ENCODE measurements at places on chromosomes 7 and 10. TPM values are rescaled to one million over a fixed set of nuclear protein-coding genes. Genes with fewer than 3 reads are reported as not detected.

ANKRD22 gene
- 0.37 TPM for total RNA-seq

RBP4 gene
- total RNA-seq = not detected

PSD gene
- 11.2 TPM for total RNA-seq

NRP1 gene
- total RNA-seq = 0.44 TPM

ACSL5 gene
- 32.0 TPM for total RNA-seq

COG5 gene
- 34.1 TPM for total RNA-seq

BMPER gene
- total RNA-seq = not detected

TAS2R3 gene
- 0.69 TPM for total RNA-seq

CTAGE4 gene
- total RNA-seq = 1.4 TPM

DNA sequence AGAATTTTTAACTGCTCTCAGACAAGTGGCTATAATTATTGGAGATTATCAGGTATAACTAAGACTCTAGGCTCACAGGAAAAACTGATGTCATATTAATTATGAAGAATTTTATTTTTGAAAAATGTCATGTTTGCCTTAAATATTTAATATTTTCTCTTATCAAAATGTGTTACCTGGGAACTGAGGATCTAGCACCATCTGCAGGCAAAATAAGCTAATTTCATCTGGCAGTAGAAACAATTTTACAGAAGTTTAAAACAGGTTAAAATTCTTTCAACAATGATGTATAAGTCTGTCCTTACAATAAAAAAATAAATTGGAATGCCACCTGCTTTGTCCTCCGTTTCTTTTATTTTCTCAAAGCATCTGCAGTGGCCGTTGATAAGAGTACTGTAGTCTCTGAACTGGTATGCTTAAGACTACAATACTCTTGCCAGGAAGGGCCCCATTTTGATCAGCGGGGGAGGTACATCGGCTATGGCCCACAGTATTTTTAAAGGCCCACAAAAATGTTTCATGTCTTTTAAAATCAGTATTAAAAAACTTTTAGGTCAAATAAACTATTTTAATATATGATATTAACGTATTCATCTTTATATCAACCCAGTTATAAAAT lies 81.3 kb downstream of the VWDE start:
- H3K4me3 ChIP-seq = no peak overlapping the region
- H3K27ac ChIP-seq = no peak overlapping the region
- peak; percentile 7 for DNase-seq
- H3K36me3 ChIP-seq = no peaks in the 10 kb centered on the region
- no peaks in the 10 kb centered on the region for H3K4me1 ChIP-seq
- no peaks in the 10 kb centered on the region for H3K27me3 ChIP-seq

GRCh38 chr10:6002809-6003510 lies 25.6 kb upstream of the IL15RA start:
- H3K4me1 ChIP-seq = peaks cover 25% of the 10 kb centered on the region
- no peak overlapping the region for H3K4me3 ChIP-seq
- H3K27me3 ChIP-seq = peaks cover 5% of the 10 kb centered on the region
- peak; percentile 30 for DNase-seq
- H3K27ac ChIP-seq = peak overlapping the region; percentile 26

GRCh38 chr7:121744877-121745276 lies 128.1 kb upstream of the PTPRZ1 start:
- DNase-seq = no peak
- H3K4me3 ChIP-seq = no peak overlapping the region
- no peaks in the 10 kb centered on the region for H3K4me1 ChIP-seq
- H3K27ac ChIP-seq = no peak overlapping the region

DNA sequence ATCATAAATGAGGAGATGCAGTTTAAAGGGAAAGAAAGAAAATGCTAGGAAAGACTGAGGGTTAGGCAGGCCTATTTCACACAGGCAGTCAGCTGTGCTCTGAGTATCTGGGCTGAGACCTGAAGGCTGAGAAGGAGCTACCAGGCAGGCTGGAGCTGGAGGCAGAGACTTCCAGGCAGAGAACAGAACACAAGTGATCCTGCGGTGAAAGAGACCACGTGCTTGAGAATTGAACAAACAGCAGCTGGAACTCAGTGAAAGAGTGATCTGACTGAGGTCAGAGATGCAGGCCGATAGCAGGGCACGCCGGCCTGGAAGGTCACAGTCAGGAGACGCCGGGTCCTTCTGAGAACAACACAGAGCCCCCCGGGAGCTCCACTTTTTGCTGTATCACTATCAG lies 147.8 kb downstream of the ADAM12 start:
- no peaks in the 10 kb centered on the region for H3K36me3 ChIP-seq
- H3K27me3 ChIP-seq = no peaks in the 10 kb centered on the region
- H3K4me1 ChIP-seq = no peaks in the 10 kb centered on the region
- no peak for DNase-seq

- no peak overlapping the region for H3K4me3 ChIP-seq
- no peaks in the 10 kb centered on the region for H3K4me1 ChIP-seq
- no peak for DNase-seq
- no peaks in the 10 kb centered on the region for H3K27me3 ChIP-seq
These were observed 489.2 kb upstream of the KCND2 start for GRCh38 chr7:119783799-119784198.

GRCh38 chr7:157738066-157738460 lies 401.3 kb downstream of the DNAJB6 start:
- no peak overlapping the region for H3K4me3 ChIP-seq
- H3K27ac ChIP-seq = no peak overlapping the region
- peaks cover 4% of the 10 kb centered on the region for H3K27me3 ChIP-seq
- no peaks in the 10 kb centered on the region for H3K4me1 ChIP-seq

DNA sequence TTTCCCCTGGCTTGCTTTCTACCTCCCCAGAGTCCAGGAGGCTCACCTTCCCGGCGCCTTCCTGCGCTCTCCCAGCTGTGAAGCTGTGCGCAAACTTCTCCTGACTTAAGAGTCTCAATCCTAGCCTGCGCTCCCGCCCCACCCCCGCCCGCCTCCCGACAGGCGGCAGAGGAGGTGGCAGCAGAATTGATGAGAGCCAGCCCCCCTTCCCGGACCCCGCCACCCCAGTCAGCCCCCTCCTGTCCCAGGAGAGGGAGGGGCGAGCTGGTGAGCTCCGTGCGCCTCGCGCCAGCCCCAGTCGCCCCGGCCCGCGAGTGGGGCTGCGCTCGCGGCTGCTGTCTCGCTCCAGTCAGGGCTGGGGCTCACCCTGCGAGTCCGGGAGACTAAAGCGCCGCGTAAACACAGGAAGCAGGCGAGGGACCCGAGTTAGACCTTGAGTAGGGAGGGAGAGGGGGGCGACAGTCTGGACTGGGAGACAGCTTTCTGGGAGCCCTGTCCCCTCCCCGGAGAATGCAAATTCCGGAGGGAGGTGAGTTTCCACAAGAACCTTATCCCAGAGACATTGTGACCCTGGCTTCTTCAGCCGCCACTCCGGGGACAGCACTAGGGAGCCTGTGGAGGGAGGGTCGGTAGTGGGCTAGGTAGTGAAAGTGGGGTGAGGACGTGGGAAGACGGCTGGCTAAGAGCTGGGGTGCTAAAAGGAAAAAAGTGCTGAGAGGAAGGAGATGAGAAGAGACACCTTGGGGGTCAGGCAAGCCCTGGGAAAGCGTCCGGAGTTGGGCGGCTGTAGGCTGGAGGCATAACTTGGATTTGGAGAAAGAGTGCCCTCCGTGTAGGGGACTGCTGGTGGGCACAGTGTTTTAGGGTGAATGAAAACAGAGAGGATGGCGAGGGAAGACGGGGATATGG lies at the start of gene CALCR:
CALCR (minus strand) TSS at position 79 of the 909 bp plus-strand sequence. CDS start 87,743 bp downstream, outside the sequence.
- H3K4me3 ChIP-seq = no peak within 1 kb of the TSS
- H3K36me3 ChIP-seq = no peaks in the 10 kb centered on the region
- no peak within 1 kb of the TSS for H3K27ac ChIP-seq
- H3K4me1 ChIP-seq = no peaks in the 10 kb centered on the region
- H3K27me3 ChIP-seq = peaks cover 26% of the 10 kb centered on the region

DNA sequence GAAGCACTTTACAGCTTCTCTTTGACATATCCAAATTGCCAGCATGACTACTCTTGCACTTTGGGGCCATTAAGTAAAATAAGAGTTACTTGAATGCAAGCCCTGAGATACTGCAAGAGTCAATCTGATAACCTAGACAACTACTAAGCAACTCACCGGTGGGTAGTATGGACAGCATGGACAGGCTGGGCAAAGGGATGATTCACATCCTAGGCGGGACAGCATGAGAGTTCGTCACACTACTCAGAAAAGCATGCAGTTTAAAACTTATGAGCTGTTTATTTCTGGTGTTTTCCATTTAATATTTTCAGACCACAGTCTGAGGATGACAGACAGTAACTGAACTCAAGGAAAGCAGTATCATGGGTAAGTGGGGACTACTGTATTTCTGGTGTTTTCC lies 84.0 kb downstream of the ORC5 start:
- H3K36me3 ChIP-seq = peaks cover 35% of the 10 kb centered on the region
- no peaks in the 10 kb centered on the region for H3K27me3 ChIP-seq
- H3K4me1 ChIP-seq = no peaks in the 10 kb centered on the region

DNA sequence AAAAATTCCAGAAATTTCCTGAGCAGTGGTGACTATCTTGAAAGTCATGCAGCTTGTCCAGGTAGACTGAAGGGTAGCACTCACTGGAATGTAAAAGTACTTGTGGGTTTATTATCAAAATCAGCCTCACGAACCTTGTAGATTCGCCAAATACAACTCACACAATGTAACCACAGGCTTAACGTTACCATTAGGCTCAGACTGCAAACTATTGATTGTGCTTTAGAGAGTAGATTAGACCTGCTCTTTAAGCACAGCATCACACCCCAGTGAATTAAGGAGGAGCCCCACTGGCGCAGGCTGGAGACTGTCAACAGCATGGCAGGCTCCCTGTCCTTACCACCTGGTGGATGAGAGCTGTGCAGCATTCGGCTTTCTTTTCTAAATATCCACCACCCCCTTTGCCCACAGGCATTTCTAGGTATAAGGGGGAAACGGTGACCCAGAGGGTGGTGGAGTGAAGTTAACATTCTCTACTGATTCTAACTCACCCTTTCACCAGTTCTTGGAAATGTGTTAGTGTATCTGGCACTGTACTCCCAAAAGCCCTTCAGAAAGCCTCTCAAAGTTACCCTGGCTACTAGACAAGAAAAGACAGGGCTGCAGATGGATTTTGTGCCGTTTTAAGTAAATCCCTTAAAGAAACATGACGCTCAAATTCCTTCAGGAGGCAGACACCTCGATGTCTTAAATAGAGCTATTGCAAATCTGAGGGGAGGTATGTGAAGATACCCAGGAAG lies 56.6 kb downstream of the GSDME start:
- H3K27ac ChIP-seq = no peak overlapping the region
- no peak for DNase-seq
- H3K27me3 ChIP-seq = no peaks in the 10 kb centered on the region
- H3K4me1 ChIP-seq = no peaks in the 10 kb centered on the region

DNA sequence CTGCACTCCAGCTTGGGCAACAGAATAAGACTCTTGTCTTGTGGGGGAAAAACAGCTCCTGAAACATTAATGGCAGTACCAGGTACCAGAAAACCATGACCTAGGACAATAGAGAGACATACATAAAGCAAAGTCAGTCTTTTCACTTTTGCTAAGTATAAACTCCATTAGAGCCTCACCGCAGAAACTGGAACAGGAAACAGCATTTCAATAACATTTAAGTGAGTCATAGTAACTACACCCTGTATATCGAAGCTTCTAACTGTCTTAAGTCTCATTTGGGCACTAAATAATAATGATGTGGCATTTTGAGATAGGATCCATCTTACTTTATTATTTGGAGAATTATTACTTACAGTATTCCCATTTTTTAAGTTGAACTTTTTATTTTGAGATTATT lies 517.8 kb upstream of the CELF2 start:
- H3K4me3 ChIP-seq = no peak overlapping the region
- H3K4me1 ChIP-seq = peaks cover 4% of the 10 kb centered on the region
- peaks cover 34% of the 10 kb centered on the region for H3K27me3 ChIP-seq
- no peaks in the 10 kb centered on the region for H3K36me3 ChIP-seq
- no peak for DNase-seq

GRCh38 chr7:86411814-86412213 lies 231.9 kb upstream of the GRM3 start:
- DNase-seq = no peak
- H3K36me3 ChIP-seq = no peaks in the 10 kb centered on the region
- no peaks in the 10 kb centered on the region for H3K4me1 ChIP-seq
- no peak overlapping the region for H3K27ac ChIP-seq

- no peaks in the 10 kb centered on the region for H3K27me3 ChIP-seq
- H3K27ac ChIP-seq = no peak overlapping the region
- H3K4me1 ChIP-seq = no peaks in the 10 kb centered on the region
- DNase-seq = no peak
- H3K4me3 ChIP-seq = no peak overlapping the region
- H3K36me3 ChIP-seq = no peaks in the 10 kb centered on the region
These were observed 567.5 kb upstream of the SORCS1 start for GRCh38 chr10:107732045-107732444.

DNA sequence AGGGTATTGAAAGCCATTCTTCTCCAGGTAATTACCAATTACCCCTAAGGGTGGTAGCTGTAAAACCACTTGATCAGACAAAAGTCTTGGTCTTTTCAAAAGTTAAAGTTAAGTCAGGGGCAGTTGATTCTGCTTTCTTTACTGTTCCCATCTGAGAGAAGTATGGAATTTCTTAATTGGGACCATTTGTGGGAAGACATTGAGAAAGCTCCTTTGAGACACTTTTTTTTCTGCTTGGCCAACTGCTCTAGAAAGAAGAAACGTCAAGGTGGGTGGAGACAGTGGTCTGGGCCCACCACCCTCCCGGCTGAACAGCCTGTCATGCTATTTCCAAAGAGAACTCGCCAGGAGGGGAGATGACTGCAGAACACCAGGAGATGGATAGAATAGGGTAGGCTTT lies 45.3 kb downstream of the WNT2 start:
- no peak for DNase-seq
- H3K36me3 ChIP-seq = no peaks in the 10 kb centered on the region
- H3K27ac ChIP-seq = no peak overlapping the region
- peaks cover 5% of the 10 kb centered on the region for H3K27me3 ChIP-seq

DNA sequence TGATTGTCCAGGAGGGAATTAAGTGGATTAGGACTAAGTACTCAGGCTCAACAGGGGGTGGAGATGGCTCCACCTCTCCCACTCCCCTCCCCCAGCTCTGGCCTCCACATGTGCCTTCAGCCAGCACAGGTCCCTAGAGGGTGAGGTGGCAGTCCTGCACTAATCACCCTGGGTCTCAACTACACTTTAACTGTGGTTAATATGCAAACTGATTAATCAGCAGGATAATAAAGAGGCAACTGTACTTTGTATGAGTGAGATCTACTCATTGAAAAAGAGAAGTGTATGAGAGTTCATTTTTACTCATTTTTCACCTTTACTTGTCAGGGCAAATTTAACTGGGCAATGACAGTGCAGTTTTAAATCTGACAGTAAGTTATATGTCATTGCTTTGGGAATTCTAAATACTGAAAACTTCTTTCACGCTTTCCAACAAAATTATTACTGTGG lies 223.8 kb upstream of the CCDC6 start:
- DNase-seq = no peak
- no peak overlapping the region for H3K4me3 ChIP-seq
- H3K27ac ChIP-seq = no peak overlapping the region
- no peaks in the 10 kb centered on the region for H3K4me1 ChIP-seq
